ENCODE measurements at places on chromosomes 4 and X. TPM values are rescaled to one million over a fixed set of nuclear protein-coding genes. Genes with fewer than 3 reads are reported as not detected.

PCDH18 gene
- 0.09 TPM for total RNA-seq

CXorf49 gene
- total RNA-seq = not detected

MMRN1 gene
- 0.02 TPM for total RNA-seq

ZNF718 gene
- 3.7 TPM for total RNA-seq

CXorf65 gene
- total RNA-seq = 1.8 TPM

DAPP1 gene
- 2.2 TPM for total RNA-seq

HTT-AS gene
- not detected for total RNA-seq

ADH7 gene
- total RNA-seq = not detected

HTR2C gene
- 0.04 TPM for total RNA-seq

TNMD gene
- total RNA-seq = not detected

CXCL11 gene
- total RNA-seq = 4.5 TPM

CHRDL1 gene
- total RNA-seq = not detected

SULT1E1 gene
- total RNA-seq = not detected

ATP2B3 gene
- total RNA-seq = not detected

EGF gene
- 1.2 TPM for total RNA-seq

LONRF3 gene
- 10.1 TPM for total RNA-seq

UBA1 gene
- total RNA-seq = 174 TPM

RAB33A gene
- total RNA-seq = 0.20 TPM

FAM241A gene
- 5.0 TPM for total RNA-seq

GPR50 gene
- 0.11 TPM for total RNA-seq

AKAP14 gene
- total RNA-seq = not detected

RAB40A gene
- not detected for total RNA-seq

CLNK gene
- total RNA-seq = not detected

SPANXA2 gene
- total RNA-seq = not detected

WAS gene
- 15.7 TPM for total RNA-seq

SLC34A2 gene
- total RNA-seq = 1.2 TPM

PIGA gene
- 28.0 TPM for total RNA-seq

RBM46 gene
- not detected for total RNA-seq

CTSO gene
- not detected for total RNA-seq

CHIC2 gene
- total RNA-seq = 12.0 TPM

Measured in K562 (cell line).